ENCODE measurements at places on chromosomes 4 and X.

- no peak for DNase-seq
Measured at GRCh38 chrX:106415276-106415895, 196.4 kb upstream of the RADX start.

- DNase-seq: no peak
Measured at GRCh38 chr4:38598489-38598888, 65.5 kb upstream of the KLF3 start.

- DNase-seq: no peak
Measured at GRCh38 chr4:85747882-85748491, 273.0 kb downstream of the ARHGAP24 start.

GRCh38 chrX:42422961-42423360 is 355.0 kb downstream of the PPP1R2C start:
- DNase-seq: no peak

GRCh38 chr4:119139311-119139710 is 3.7 kb downstream of the MYOZ2 start:
- no peak for DNase-seq

GRCh38 chr4:59217910-59218631 is 1982.1 kb upstream of the ADGRL3 start:
- DNase-seq: no peak

DNA sequence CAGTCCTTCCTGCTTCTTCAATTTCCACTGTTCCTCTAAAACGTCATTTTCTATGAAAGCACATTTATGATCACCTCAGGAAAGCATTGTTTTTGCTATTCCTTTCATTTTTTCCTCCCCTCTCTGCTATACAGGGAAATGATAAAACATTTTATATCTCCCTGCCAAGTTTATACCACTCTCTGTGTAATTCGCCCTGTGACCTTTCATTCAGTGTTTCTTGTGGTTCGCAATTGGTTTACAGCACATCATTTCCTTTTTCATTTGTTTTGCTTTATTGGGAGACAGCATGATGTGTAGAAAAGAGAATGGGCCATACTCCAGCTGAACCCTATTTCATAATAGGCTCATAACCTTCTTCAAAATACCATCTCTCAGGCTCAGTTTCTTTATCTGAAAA is 99.9 kb upstream of the RAPGEF2 start:
- no peak for DNase-seq

DNA sequence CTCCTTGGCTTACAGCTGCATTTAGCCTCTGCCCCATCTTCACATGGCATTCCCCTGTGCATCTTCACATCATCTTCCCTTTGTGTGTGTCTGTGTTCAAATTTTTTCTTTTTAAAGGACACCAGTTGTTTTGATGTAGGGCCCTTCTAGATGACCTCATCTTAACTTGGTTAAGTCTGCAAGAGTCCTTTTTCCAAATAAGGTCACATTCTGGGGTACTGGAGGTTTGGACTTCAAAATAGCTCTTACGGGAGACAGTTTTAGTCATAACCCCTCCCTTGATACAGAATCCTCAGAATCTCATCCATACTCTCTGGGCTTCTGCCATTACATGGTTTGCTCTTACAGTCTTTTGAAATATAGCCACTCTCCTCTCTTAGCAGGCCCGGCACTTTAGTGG is 231.5 kb upstream of the ATP6AP2 start:
- no peak for DNase-seq

- DNase-seq: no peak
Measured at GRCh38 chr4:37867102-37867501, 23.8 kb upstream of the TBC1D1 start.
